ENCODE measurements at places on chromosomes 13 and 19.

DNA sequence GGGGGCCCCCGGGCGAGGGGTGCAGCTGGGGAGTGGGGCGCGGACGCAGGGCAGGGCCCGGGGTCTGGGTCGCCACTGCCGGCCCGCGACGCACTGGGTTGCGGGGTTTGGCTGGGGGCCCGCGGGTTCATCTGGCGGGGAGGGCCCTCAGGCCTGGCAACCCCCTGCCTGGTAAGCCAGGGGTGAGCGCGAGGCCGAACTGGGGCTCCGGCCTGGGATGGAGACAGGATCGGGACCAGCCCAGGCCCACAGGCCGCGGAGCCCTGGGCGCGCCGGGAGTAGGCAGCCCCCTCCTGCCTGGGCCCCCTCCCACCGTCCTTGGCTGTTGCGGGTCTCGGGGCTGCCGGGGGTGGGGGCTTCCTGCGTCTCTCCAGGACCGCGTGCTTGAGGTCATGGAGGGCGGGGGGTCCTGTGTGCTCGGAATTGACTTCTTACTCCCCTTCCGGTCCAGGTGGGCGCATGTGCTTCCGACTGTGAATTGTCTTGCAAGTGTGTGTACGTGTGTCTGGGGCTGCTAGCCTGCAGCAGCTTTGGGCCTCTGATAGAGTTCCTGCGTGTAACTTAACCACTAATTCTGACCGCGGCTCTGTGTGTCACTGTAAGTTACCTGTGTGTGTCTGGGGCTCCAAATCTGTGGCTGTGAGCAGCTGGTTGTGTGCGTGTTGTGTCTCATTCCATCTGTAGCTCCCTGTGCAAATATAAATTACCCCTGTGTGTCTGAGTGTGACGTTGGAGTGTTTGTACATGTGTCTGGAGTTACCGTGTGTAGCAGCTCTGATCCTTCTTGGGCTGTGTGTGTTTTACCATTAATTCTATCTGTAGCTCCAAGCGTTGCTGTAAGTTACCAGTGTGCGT lies 751 bp downstream of the GRAMD1A start:
- peak; percentile 44 for DNase-seq

GRCh38 chr19:13463296-13463695 lies 43.0 kb downstream of the CACNA1A start:
- DNase-seq: no peak

DNA sequence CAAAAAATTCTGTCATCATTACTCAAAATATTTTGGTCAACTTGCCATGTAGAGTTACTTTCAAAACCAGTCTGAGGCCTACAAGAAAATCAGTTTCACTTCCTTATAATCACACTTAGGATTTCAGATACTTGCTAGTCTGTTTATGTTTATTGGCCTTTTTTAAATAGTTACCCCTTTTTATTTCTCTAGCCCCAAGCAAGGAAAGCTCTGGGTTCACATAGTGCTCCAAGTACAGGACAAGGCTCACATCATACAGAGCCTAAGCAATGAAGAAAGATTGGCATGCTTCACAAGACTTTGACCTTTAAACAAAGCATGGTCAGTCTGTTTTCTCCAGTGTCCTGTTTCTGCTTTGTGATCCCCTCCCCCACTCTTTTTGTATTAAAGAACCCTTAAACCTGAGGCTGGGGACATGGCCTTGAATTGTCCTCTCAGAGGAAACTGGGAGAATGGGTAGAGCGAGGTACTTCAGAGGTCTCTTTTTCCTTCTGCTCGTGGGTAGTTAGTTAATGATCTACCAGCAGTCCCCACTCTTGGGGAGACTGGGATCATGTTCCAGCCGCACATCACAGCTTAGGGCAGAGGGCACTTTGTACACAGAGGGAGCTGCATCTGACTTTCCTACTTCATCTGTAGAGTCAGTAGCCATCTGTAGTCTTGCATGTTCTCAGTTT lies 30.7 kb downstream of the CEACAM1 start:
- no peak for DNase-seq

DNA sequence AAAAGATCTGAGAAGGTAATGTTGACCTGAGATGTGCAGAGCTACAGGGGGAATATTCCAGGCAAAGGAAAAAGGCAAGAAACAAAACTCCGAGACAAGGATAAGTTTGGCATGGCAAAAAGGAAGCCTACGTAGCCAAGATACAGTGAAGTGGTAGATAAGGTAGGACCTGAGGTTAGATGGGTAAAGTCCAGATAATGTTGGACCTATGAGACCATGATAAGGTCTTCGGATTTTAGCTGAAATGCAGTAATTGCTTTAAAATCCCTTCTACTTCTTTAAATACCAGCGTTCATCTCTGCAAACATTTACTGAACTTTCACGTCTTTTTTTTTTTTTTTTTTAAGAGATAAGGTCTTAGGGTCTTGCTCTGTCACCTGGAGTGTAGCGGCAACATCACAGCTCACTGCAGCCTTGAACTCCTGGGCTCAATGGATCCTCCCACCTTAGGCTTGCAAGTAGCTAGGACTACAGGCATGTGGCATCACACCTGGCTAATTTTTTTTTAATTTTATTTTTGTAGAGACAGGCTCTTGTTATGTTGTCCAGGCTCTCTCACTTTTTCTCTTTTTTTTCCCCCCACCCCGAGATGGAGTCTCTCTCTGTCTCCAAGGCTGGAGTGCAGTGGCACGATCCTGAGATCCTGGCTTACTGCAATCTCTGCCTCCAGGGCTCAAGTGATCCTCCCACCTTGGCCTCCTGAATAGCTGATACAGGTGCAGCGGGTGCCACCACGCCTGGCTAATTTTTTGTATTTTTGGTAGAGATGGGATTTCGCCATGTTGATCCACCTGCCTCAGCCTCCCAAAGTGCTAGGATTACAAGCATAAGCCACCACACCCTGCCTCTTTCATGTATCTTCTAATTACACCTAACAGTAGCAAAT lies 4.2 kb upstream of the WBP4 start:
- no peak for DNase-seq

GRCh38 chr13:47299304-47299703 lies 402.5 kb upstream of the HTR2A start:
- DNase-seq: no peak

GRCh38 chr13:45510672-45511071 lies 45.9 kb downstream of the COG3 start:
- DNase-seq: no peak

- DNase-seq: no peak
These were observed 15.6 kb upstream of the EPOR start for GRCh38 chr19:11399667-11400066.

GRCh38 chr19:38316477-38317067 lies 825 bp upstream of the YIF1B start:
- no peak for DNase-seq

DNA sequence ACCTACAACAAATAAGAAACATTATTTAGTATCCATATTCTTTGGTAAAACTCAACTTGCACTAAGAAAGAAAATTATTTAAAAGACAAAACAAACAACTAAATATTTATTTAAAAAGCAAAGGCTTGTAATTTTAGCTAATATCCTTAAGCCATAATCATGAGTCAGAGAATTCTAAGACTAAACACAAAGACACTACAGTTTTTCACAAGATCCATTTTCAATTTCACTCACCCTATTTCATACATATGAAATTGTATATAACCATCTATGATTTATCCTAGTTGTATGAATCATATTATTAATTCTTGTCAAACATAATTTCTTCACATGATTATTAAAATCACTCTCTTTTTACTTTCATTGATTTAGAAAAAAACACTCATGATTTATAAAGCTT lies 64.3 kb downstream of the MICU2 start:
- DNase-seq: no peak

- peak; percentile 83 for DNase-seq
These were observed at the start of gene ZNF836 for GRCh38 chr19:52171321-52172169. Gene ZNF836 (minus strand): TSS chr19:52171621. CDS start chr19:52168072, 3,549 bp downstream.

DNA sequence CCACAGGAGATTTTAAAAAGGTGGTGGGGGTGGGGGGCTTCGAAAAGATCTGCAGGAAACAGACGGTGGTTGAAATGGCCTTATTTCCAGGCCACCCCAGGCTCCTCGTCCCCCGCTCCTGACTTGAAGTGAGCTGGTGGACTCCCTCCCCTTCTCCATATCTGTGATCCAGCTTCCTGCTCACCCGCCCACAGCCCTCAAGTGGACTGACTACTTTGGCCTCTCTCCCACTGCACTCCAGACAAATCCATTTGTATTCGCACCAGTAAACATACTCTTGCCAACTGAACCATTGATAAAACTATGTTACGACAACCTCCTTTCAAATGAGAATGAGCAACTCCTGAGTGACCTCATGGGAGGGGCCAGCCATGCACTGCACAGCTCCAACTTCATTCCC lies 259.5 kb downstream of the COL4A1 start:
- DNase-seq: no peak

- no peak for DNase-seq
These were observed 28.7 kb downstream of the LACC1 start for GRCh38 chr13:43908156-43909126.

DNA sequence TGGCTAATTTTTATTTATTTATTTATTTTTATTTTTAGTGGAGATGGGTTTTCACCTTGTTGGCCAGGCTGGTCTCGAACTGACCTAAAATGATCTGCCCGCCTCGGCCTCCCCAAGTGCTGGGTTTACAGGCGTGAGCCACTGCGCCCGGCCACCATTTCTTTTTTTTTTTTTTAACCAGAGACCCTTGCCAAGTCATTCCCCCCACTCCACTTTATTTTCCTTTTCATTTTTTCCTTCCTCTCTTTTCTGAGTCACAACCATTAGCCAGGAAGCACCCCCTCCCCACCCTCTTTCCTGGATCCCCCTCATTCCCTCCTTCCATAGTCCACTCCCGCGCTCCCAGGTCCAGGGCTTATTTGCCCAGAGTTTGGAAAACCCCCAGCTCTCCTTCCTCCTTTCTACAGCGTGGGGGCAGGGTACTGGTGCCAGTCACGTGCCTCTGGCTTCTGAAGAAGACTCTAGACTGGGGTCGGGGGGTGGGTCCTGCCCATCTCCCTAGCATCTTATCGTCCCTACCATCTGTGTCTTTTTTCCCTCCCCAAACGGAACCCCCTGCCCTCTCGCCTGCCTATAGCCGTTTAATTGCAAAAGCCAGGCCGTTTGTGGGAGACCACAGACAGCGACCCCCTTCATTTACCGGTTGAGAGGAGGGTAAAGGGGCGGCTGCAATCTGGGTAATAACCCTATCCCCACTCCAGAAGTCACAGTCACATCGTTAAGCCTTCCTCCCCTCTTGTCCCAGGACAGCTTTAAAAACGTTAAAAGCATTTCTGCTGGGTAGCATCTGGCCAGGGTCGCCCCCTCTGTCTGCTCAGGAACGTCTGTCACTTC lies 1.1 kb upstream of the CALR start:
- DNase-seq: no peak

DNA sequence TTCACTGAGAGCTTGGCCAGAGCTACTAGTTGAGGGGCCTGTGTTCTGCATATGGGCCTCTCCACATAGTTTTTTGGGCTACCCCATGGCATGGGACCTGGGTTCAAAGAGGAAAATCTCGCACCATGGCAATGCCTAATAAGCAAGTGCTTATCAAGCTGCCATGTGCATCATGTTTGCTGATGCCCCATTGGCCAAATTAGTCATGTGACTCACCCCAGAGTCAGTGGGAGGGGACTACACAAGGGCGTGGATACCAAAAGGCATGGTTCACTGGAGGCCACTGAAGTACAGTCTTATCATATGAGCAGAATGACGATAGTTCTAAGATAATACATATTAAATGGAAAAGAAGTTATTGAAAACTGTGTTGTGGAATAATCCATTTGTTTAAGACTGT lies 214.8 kb downstream of the LMO7 start:
- no peak for DNase-seq

DNA sequence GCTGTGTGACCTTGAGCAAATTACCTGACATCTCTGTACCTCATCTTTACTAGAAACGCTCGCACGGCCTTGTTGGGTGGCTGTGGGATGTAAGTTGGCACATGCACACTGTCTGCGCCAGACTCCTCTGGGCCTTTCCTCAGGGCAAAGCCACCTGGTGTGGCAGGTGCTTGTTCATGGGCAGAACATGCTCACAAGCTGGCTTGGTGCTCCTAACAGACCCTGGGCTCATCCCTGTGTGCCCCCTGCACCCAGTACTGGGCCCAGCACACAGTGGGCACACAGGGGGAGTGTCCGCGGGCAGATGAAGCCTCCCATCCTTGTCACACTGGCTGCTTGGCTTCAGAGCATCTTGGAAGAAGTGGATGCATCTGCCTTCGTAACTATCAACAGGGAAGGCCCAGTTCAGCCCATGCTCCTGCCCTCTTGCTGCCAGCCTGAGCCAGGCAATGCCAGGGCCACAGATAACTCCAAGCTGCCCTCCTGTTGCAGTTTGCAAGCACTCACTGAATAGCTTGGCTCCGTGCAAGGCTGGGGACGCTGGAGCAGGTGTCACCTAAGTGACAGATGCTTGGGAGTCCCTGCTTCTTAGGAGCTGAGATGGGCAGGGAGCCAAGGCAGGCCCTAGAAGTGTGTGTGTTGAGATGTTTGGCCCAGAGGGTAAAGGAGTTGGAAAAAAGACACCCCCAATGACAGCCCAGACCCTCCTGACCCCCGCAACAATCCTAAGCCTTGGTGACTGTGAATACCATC lies 123.9 kb downstream of the TUBA3C start:
- no peak for DNase-seq

DNA sequence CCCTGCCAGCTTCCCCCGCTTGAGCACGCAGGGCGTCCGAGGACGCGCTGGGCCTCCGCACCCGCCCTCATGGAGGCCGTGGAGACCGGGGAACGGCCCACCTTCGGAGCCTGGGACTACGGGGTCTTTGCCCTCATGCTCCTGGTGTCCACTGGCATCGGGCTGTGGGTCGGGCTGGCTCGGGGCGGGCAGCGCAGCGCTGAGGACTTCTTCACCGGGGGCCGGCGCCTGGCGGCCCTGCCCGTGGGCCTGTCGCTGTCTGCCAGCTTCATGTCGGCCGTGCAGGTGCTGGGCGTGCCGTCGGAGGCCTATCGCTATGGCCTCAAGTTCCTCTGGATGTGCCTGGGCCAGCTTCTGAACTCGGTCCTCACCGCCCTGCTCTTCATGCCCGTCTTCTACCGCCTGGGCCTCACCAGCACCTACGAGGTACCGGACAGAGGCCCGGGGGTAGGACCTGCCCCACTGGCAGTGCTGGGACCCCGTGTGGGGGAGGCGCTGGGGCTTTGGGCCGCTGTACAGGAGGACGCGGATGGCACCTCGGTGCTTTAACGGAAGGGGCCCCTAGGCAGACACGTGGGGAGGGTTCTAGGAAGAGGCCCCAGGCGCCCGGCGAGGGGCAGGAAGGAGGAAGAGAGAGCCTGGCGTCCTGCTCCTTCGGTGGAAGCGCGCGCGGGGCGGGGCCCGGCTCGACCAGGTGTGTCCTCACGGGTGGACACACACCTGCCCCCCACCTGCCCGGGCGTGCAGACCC lies 681 bp downstream of the SLC5A5 start:
- DNase-seq: peak; percentile 48

- DNase-seq: no peak
These were observed 5.4 kb upstream of the JSRP1 start for GRCh38 chr19:2261438-2262172.

All from activated T-helper 1 cell treated with anti-CD3 and anti-CD28 coated beads, Interleukin-12 subunit alpha, Interleukin-12 subunit beta, Interleukin-2, Interleukin-4 antibody, amounts not matched to agents 30 ng/mL and 10 ng/mL and 1 ng/mL, durations not matched to agents 14 hours and 24 hours and 36 hours (primary cell).